IPS DF 6.9 (cell line): ENCODE measurements at places on chromosomes 5 and 9.

- DNase-seq = no peak
Observed at GRCh38 chr9:36637491-36638270, 65.0 kb downstream of the MELK start.

GRCh38 chr9:73270967-73271721 is 119.5 kb downstream of the ANXA1 start:
- no peak for DNase-seq

DNA sequence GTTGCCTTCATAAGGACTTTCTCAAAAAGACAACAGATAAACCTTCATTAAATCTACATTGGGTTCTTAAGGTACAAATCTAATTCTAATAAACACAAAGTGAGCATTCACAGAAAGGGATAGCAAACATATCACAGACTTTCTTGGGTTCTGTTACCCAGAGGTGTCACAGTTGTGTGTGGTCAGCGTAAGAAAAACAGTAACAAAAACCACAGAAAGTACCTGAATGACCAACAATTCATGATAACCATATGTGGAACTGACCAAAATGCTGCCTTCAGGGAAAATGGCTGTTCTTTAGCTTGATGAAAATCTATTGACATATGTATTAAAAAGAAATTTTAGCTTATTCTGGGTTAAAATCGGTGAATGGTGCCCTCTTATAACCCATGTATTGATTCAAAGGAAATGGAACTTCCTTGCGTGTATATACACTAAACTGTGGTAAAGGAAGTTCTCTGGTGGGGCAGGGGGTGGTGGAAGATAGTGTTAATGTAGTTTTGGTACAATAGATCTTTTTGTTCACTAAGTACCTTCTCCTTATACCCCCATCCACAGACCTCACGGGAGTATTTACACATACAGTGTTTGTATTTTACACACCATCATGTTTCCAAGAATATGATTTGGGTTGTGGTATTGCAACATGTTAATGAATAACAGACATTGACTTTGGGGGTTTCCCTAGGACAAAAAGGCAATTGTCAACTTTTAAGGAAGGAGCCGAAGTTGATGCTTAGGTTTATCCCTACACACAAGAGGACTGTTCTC is 152.5 kb downstream of the APBA1 start:
- no peak for DNase-seq

GRCh38 chr9:37746448-37747270 is 6.9 kb upstream of the TRMT10B start:
- DNase-seq = no peak

GRCh38 chr9:95048225-95049087 is 269.1 kb downstream of the FANCC start:
- DNase-seq = no peak

DNA sequence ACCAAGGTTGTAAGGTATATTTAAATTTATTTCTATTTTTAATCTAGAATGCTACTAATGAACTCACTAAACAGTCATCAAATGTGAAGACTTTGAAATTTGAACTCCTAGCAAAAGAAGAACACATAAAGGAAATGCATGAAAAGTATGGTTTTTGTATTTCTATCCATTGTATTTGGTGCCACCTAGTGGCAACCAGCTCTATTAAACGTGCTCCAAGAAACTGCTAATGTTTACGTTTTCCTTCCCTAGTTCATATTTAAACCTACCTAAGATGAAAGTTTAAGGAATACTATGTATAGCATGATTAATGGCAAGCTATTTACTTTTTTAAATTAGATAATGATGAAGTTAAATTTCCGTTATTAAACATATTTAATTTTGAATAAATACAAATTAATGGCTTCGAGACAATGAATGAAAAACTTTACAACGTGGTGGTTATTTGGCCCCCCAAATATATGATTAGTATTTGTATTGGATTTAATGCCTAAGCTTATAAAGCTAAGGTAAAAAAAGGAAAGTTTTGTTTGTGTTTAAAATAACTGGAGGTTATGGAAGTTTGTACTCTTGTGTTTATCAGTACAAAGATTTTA is 115.9 kb upstream of the SH3GL2 start:
- peak; percentile 22 for DNase-seq

- DNase-seq = no peak
Observed at GRCh38 chr5:25567881-25568280, 923.1 kb upstream of the CDH10 start.

GRCh38 chr5:28117691-28118090 is 1079.3 kb upstream of the CDH9 start:
- DNase-seq = no peak

DNA sequence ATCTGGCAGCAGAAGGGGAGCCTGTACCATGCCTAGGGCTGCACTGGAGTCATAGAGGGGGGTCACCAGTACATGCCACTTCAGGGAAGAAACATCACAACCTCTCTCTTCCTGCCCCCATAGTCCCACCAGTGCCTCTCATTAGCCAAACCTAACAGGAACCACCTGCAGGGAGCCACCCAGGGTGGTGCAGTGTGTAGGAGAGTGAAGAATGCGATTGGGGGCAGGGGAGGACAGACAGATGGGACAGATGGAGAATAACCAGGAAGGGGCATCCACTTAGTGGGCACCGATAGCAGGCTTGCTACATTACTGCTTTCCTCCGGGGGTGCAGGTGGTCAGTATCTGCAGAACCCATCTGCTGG is 19.2 kb downstream of the DAPK1 start:
- no peak for DNase-seq
